ENCODE measurements at places on chromosomes 3 and 15.

DNA sequence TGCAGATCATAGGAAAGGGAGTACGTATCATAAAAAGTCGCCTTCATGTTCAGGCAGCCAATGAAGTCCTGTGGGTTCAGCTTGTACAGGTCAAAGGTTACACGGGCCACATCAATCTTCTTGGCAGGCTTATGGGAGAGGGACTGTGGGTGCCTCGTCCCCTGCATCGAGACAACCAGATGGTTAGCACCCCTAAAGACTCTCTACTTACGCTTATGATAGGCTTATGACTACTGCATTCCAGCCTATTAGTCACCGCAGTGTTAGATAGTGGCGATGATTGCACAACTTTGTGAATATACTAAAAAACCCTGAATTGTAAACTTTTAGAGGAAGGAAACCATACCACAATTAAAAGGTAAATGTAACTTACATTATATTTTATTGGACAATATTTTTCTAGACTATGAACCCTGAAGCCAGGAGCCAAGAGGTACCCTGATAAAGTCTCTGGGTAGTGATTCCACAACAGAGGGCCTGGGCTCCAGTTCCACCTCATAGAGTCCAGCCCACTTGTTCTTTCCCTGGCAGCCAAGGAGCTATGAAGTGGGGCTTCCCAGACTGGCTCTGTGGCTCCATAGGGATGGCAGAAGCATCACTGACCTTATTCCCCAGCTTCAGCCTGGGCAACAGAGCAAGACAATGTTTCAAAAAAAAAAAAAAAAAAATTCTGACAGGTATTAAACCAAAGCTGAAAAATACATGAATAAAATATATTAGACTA, 2.5 kb upstream of the FANCD2 start:
- DNase-seq, result no peak

- DNase-seq, result no peak
Observed at GRCh38 chr3:98454929-98455328, 8.1 kb upstream of the OR5K1 start.

DNA sequence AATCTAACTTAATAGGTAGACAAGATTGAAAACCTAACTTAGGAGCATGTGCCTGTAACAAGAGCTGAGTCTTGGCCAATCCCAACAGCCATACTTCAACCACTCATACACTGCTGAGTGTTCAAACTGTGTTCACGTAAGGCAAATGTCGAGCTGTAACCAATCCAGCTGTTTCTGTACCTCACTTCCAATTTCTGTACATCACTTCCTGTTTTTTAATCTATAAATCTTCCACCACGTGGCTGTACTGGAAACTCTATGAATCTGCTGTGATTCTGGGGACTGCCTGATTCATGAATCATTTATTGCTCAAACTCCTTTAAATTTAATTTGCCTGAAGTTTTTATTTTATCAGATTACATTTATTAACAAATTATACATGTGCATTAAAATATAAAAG, 44.6 kb upstream of the NEDD4 start:
- DNase-seq, result no peak

DNA sequence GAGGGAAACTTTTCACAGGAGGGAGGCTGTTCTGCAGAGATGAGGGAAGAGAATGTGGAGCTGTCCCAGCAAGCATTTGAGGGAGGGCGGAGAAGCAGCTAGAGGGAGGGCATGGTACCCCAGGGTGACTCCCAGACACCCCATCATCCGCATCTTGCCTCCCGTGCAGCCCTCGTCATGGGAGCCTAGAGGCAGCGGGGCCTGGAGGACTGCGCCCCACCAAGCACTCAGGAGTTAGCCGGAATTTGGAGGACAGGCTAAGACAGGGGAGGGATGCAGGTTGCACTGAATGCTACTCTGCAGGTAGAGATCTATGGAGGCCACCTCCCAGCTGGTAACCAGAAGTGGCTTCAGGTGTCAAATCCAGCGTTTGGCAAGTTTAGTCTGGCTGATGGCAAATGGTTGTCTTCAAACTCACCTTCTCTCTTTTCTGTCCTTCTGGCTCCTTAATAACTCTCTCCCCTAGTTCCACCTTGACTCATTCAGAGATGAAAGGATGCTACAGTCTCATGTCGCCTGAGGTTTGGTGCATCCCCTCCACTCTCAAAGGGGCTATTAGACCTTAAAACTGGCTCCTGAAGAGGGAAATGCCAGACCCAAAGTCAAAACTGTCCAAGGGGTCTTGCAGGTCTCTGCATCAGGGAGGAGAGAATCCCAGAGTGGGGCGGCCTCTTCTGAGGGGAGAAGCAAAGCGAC, 155.9 kb upstream of the TLE3 start:
- DNase-seq, result no peak

DNA sequence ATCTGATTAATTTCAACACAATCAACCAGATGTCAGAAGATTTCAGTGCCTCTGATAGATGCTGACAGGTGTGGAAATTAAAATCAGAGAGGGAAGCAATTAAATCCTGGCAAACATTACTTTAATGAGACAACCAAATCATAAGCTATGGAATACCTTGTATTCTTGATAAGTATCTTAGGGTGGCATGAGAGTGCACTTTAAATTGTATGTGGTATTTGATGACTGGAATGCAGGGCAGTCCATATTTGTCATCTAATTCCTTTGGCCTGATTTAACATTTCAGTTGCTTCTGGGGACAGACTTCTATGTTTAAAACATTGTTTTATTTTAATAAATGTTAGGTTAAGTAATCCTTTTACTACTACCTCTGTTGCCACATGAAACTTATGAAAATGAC, 184.1 kb downstream of the LPP start:
- no peak for DNase-seq

- no peak for DNase-seq
Observed at GRCh38 chr3:36877930-36878685, 66.7 kb downstream of the TRANK1 start.

DNA sequence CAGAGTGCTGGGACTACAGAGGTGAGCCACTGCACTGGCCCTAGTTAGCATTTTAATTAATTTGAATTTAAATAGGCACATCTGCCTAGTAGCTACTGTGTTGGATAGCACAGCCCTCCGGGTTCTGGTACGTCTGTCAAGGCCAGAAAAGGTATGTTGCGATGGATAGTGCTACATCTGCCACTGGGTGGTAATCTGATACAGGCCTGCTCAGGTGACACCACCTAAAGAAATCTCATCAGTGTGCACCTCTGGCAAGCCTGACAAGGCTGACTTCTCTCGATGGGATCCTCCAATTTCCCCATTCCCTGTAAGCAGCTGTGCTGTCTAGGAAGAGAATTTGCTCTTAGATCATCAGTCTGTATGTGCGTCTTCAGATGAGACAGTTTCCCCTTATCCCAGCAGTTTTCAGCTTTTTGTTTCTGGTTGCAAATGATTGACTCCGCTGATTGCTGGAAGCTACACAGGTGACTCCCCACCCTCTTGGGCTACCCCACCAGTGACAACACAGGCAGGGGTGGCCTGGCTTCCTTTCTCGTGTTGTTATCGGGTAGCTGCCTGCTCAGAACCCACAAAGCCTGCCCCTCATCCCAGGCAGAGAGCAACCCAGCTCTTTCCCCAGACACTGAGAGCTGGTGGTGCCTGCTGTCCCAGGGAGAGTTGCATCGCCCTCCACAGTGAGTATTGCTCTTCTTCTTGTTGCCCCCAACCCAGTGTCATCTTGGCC, at the start of gene CCR9:
Gene CCR9 (plus strand): TSS at position 565 of the 727 bp plus-strand sequence. CDS start 8,391 bp downstream, outside the sequence.
- no peak for DNase-seq

DNA sequence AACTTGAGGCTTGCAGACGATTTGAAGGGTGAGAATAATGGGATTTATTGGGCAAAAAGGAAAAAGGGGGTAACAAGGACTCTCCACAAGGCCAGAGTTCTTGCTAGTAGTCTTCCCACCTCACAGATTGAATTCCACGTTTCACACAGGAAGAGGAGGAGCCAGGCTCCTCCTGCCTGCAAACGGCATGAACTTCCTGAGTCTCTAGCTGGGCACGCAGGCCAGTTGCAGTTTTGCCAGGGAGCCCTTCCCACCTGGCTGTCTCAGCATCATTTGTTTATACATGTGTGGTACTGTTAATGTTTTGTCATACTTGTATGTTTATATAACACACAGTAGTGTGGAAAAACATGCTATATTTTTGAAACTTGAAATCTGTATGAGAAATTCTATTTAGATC, 155.0 kb downstream of the NLGN1 start:
- DNase-seq, result no peak

- no peak for DNase-seq
Observed at GRCh38 chr15:100433304-100433703, 91.5 kb upstream of the ADAMTS17 start.

DNA sequence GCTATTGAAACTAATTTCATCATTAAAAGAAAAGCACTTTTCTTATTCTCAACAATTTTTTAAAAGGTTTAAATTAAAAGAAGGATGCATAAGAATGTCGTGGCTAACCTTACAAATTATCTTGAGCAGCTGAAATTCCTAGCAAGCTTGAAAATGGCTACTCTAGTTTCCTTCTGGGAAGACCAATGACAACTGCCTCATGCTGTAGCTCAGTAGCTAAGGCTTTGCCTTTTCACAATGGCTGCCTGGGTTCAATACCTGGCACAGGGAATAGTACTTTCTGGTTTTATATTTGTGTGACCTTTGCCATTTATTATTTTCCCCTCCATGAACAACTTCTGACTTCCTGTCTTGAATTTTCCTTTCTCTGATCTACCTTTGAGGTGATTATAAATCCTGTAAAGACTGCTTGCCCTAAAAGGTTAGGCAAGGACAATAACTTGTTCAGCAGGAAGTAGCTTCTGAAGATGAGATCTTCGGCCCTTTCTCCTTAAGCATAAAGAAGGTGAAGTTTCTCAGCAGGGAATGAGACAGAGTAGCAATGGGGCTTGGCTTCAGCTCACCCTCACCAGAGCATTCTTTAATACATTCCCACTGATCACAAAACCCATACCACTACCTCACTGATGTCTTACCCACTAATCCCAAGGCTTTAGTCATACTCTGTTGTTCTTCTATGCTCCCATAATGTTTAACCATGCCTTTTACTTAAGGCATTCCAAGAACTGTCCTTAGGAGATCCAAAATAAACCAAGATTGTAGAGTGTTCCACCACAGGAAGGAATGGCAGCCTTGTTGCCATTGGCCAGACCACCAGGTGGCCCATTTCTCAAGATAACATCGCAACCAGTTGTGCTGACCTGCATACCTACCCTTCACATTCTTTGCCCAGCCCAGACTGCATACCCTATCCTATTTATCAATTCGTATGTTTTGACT, 276.8 kb downstream of the ULK4 start:
- no peak for DNase-seq

GRCh38 chr3:159080821-159081220, 279.0 kb downstream of the MFSD1 start:
- no peak for DNase-seq

DNA sequence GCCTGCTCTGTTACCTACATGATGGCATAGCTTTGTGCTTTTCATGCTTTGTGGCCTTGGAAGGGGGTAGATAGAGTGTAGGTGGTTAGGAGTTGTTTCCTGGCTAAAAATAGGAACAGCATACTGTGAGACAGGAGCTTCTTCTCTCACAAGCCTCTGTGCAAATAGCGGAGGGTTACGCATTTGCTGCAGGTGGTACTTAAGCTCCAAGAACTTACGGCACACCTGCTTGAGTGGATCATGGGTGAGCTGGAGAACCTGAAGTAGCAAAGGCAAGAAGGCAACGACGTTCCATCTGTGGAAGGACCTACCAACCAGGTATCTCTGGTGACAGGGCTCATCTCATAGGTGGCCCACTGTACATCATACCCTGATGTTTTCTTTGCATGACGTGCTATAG, 66.0 kb downstream of the ST6GAL1 start:
- no peak for DNase-seq

DNA sequence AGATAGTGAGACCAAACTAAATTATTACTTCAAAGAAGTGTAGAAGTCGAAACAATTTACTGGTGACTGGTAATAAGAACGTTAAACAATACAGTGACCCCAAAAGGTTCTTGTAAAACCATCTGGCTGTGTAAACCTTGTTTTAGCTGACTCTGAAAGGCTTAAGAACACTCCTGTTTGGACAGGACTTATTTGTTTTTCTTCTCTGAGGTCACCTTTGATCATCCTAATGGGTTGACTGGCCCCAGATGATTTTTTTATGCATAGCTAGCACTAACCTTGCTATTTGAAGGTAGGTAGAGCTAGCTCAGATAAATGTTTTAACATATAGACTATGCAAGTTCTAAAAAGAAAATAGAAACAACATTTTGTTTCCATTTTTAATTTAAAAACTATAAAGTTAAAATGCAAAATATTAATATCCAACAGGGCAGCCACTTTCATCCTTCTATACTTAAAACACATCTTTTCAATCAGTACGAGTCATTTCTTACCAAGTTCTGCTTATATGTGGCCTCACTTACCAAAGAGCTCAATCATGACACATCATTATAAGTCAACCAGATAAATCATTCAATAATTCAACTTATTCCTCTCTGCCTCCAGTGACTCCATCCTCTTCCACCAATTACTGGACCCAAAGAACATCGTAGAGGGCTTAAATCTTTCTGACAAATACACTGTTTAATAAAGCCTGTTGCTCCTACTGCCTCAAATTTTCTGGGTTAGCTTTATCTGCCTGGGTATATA, 158.8 kb downstream of the SSR3 start:
- DNase-seq, result no peak
